ENCODE measurements at places on chromosomes 2 and 18. TPM values are rescaled to one million over a fixed set of nuclear protein-coding genes. Genes with fewer than 3 reads are reported as not detected.

Gene KLHL41
- 0.61 TPM for total RNA-seq

Gene SLC9A4
- 0.15 TPM for total RNA-seq

Gene FMNL2
- total RNA-seq: 17.5 TPM

Gene NT5C1B
- total RNA-seq: not detected

Gene FOXD4L1
- total RNA-seq: not detected

Gene IL1RN
- total RNA-seq: 1.5 TPM

Gene VWA3B
- 1.8 TPM for total RNA-seq

Gene TFCP2L1
- 54.2 TPM for total RNA-seq

Gene CPO
- total RNA-seq: not detected

Gene TUBB6
- total RNA-seq: 7.8 TPM
